Activated T-cell treated with anti-CD3 and anti-CD28 coated beads, Interleukin-2, amount 50 U/mL, for 24 hours (primary cell): ENCODE measurements at places on chromosomes 11 and 22.

DNA sequence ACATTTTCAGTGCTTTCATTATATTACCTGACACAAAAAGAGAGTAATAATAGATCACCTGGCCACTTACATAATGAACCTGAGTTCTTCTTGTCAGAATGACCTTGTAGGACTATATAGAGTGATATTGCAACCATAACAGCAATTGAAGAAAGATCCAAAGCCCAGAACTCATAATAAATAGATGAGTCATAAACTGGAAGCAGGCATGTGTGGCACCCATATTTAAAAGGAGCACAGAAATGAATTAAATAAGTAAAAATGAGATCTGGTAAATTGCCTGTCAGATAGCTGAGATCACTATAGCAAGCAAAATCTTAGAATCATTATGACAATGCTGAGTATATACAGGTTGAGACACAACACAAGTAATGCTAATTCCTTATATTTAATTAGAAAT lies 331.8 kb downstream of the AASDHPPT start:
- DNase-seq = no peak

- DNase-seq = peak; percentile 36
These were observed 46.9 kb upstream of the PICALM start for GRCh38 chr11:86115542-86116385.

GRCh38 chr11:94183251-94183885 lies 54.7 kb downstream of the PANX1 start:
- DNase-seq = no peak

- DNase-seq = no peak
These were observed 216.3 kb upstream of the SYN3 start for GRCh38 chr22:33274214-33275072.

DNA sequence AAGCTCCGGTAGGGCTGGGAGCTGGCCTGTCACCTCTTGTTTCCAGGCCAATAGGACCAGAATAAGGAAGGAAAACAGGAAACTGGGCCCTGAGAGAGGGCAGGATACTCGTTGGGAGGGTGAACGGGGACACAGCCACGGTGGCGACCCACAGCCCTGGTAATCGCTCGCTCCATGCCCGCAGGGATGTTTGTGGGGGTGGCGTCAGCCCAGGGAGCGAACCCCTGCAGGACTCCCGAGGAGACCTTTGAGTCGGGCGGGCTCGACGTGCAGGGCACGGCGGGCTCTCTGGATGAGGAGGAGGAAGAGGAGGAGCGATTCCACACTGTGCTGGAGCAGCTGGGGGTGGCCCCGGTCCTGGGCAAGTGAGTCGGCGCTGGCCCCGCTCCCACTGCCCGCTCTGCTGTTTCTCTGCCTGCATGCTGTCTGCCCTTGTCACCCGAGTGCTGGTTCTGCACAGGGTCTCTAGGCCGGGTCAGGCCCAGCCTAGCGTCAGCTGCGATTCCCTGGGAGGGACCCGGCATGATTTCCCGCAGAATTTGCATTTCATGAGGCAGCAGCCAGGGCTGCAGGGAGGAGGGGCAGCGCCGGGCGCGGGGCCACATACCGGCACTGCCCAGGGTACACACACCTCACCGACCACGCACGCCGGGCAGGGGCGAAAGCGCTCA lies 1.6 kb downstream of the CRACR2B start:
- DNase-seq = no peak

- DNase-seq = peak; percentile 61
These were observed 56.3 kb upstream of the YPEL1 start for GRCh38 chr22:21791635-21792625.

DNA sequence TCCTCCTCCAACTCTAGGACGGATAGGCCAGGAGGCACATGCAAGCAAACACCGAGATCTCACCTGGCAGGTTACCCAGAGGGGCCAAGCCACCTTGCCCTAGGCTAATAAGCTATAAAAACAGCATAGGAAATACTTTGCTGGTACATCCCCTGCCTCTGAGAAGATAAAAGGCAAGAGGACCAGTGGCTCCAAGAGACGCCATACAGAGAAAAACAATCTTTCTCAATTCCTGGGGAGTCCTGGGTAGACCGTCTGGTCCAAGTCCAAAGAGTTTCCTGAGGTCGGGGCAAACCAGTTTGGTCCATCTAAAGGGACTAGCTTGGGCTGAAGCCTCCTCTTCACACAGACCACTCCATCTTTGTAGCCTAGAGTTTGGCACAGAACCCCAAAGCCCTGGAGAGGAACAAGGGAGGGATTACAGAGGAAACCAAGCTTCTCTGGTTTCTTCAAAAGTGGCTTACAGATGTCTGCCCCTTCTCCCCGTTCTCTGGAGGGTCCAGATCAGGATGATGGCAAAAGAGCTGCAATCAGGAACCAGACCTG lies 40.4 kb downstream of the NUMA1 start:
- DNase-seq = peak; percentile 38

DNA sequence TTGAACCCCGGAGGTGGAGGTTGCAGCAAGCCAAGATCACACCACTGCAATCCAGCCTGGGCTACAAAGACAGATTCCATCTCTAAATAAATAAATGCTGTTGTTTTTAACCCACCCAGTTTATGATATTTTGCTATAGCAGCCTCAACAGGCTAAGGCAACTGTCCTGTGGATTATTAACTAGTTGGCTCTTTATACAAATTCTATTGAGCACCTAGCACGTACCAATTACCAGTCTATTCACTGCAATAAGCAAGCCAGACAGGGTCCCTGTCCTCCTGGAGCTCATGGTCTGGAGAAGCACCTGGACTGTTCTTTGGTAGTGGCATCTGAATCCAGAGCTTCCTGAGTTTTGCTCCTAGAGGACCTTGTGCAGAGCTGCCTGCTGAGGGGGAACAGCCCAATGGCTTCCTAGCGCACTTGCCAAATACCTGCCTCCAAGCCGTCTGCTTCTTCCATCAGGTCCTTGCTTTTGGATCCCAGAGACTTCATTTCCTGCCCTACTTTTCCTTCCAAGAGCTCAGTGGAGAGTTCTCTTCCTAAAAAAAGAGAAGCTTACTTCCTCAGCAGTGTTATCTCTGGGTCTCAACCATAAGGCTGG lies 49.9 kb upstream of the MICAL2 start:
- DNase-seq = no peak

DNA sequence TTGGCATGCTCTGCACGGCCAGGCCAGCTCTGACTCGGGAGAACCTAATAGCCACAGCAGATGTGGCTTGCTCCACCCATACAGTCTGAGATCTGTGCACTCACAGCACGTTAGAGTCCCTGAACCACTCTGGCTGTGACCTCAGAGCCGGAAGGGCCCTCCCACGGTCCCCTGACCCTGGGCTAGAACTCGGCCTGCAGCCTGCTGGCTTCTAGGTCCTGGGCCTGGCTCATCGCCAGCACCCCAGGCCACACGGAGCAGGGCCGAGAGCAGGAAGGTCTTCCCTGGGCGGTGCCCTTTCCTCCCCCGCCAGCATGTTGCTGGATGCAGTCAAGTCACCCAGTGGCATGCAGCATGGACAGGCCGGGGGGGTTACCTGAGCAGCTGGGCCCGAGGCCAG lies 35.3 kb upstream of the TTLL12 start:
- DNase-seq = no peak

DNA sequence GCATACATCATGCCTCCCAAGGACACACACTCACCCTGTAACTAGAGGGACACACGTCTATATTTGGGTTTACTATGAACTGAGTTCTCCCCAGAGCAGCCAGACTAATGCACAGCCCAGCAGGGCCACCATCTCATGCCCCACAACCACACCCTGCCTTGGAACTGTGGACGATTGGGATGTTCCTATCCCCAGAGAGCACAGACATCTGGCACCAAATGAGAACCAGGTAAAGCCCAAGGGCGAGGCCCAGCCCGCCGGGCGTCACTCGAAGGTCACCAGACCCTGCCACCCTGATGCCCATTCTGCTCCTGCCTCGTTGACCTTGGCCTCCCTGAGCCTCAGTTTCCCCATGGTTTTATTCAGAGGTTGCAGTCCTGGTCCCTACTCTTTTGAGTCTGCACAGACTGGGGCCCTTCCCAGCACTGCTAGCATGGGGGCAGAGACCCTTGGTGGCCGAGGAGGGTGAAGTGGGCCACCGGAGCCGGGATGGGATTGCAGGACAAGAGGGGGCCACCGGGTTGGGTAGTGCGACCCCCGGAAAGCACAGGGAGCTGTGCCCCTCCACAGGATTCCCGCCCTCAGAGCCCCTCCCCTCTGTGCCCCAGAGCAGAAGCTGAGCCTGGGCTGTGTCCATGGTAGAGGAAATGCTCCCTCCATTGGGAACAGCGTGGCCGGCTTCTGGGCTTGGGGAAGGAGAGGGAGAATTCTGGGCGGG lies 56.8 kb downstream of the IGLL5 start:
- no peak for DNase-seq

DNA sequence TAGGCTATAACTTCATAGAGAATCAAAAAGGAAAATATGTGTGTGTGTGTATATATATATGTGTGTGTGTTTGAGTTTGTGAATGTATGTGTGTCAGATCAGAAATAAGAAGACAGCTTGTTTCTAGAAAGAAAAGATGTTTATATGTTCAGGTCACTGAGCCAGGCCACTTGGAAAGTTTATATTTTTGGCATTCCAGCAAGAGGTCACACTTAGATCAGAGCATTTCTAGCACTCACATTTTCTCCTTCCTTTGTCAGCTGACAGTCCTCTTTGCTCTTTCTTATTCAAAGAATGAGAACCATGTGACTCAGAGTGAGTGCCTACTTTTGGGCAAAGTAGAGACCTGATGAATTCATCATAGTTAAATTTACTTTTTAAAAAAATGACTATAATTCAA lies 22.9 kb downstream of the RAB38 start:
- no peak for DNase-seq

DNA sequence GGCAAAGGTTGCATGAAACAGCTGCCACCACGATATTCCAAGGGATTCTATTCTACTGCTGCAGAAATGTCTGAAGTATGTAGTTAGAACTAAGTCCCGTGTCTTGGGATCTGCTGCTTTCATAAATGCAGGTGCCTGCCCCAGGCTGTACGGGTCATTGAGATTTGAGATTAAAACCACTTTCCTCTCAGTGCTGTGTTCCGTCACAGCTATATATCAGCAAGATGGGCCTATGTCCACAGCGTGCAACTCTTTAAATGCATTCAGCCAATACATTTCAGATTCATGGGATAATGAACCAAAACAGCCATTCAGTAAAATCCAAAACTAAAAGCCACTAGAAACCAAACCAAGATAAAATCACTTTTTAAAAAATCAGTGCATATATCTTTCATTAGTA lies 107.3 kb upstream of the LUZP2 start:
- DNase-seq = no peak

DNA sequence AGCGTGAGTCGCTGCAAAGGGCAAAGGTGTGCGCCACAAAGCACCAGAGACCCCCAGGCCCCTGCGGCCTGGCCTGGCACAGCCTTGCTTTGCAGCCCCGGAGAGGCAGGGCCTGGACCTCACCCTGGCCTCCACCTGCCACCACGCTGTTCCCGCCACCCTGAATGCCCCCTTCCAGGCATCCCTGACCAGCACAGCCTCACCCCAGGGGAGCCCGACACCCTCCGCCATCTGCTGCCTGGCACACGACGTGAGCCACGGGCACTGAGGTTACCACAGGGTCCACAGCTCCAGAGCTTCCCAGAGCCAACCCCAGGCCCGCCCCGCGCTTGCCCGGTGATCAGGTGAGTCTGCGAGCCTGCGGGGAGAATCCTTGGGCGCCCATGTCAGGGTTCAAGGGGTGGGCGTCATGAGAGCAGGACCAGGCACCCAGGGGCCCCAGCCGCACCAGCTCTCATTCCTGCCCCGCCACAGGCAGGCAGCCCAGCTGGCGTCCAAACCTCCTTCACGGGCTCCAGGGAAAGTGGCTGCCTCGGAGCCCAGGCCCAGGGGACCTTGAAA lies 171.3 kb downstream of the BRD1 start:
- DNase-seq = no peak

DNA sequence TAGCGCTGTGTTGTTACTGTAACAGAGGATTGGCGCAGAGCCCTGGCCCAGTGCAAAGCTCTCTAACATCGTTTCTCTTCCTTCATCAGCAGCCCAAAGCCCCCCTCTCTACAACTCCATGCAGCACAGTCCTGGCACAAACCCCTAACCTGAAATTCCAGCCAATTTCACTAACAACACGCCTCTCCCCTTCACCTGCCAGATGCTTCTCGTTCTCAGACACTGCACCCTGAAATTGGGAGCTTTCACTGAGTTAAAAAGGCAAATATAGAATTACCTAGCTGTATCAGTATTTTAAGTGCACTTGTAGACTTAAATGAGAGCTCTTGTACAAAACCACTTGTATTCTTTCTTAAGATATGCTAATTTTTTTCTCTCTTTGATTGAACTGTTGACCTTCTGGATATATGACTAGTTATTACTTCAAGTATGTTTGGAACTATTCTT lies 16.3 kb downstream of the GRAP2 start:
- DNase-seq = no peak
